ENCODE measurements at places on chromosomes 7 and 10.

- no peak for DNase-seq
Measured at GRCh38 chr7:134850066-134850465, 70.6 kb downstream of the CALD1 start.

- no peak for DNase-seq
Measured at GRCh38 chr7:117048882-117049281, 95.6 kb downstream of the ST7 start.

- DNase-seq = peak; percentile 40
Measured at GRCh38 chr10:12484941-12485805, 135.8 kb downstream of the CAMK1D start.

DNA sequence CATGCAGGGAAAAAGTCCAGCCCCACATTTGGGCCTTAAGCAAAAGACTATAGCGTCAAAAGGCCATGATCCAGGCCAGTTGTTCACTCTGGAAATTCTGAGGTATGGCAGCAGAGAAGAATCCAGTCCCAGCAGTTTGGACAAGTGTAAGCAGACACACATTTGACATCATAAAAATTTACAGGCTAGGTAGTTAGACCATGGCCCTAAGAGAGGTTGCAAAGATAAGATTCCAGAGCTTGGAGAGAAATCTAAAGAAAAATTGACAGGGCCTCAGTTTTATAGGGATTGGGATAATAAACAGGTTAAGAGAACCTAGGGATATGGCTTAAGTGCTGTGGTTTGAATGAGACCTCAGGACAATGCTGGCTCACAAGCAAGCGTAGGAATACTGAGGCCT lies 884.4 kb upstream of the SORCS1 start:
- no peak for DNase-seq

DNA sequence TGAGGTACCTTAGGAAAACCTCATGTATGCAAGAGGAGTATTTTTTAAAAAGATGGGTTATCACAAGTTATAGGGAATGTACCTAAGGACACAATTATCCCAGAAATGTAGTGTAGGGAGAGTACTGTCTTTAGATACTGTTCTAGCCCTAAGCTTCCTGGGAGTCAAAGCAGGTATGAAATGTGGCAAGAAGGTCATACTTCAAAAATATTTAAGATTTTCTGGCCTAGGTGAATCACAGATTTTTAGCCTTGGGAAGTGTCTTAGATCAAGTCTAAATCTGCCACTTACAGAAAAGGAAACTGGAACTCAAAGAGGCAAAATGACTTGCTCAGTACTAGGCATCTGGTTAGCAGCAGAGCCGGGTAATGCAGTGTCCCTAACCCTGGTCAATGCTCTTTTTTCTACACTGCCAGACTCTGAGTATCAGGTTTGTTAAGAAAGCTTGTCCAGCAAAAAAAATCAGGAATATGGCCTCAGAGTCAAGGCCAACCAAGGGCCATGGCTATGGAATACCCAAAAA lies 13.9 kb downstream of the PIK3AP1 start:
- DNase-seq = no peak

DNA sequence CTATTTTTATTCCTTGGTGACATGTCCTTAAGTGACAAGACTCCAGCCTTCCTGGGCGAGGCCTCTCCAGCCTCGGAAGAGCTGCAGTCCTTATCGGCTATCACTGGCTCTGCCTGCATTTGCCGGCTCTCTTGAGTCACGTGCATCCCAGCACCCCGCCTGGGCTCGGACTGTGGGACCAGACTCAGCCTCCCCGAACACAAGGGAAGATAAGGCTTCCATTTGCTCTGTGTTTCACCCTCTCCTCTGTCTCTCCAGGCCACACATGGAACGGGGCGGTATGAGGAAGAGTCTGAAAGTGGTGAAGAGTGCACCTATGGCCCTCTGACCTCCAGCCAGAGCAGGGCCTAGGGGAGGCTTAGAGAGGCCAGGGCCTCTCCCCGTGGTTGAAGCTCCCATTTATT lies 4.7 kb downstream of the GDF2 start:
- DNase-seq = no peak

DNA sequence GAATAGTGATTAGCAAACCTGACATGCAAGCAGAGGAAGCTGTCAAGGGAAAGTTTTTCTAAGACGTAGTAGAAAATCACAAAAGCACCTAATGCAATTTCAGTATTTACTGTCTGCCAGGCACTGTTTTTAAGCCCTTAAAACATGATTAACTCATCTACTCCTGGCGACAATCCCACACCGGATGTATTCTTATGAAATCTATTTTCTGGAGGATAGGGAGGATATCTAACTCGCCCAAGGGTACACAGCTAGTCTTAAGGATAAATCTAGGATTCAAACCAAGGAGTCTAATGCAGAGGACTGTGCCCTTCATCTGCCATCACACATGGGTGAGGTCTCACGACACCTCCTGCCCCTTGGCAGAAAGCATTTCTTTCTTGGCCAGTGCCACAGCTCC lies 47.8 kb upstream of the FIGNL1 start:
- DNase-seq = no peak

DNA sequence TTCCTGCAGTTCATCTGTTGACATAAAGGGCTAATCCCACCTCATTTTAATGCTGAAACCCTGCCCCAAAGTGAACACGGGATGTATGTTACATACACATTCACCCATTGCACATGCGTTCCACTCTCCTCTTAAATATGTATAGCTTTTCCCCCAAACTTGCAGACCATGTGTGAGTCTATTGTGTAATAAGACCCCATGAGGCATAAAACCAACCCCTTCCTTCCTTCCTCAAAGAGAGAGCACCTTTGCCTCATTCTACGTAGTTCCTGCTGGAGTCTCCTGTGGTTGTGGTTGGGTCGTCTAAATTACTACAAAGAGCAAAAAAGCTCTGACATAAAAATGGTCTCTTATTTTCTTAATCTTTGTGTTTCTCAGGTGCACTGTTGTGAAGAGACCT lies 345.7 kb upstream of the KLF6 start:
- DNase-seq = peak; percentile 51

DNA sequence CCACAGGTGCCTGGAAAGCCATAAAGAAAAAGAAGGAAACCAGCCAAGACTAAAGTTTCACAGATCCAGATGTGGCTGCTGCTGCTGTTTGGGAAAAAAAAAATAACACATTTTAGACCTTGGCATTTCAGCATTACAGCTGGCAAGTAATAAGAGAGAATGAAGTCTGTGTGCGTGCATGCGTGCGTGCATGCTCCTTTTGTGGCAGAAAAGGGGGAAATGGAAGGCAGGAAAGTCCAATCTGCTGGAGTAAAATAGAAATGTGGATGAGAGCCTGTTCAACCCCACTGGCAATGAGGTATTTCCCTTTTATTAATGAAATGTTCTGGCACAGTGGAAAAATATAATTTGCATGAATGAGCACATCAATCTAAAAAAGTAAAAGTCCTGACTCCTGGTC lies 137.0 kb upstream of the SEMA3A start:
- DNase-seq = no peak

- no peak for DNase-seq
Measured at GRCh38 chr7:7564323-7564780, 2.3 kb upstream of the MIOS start.

DNA sequence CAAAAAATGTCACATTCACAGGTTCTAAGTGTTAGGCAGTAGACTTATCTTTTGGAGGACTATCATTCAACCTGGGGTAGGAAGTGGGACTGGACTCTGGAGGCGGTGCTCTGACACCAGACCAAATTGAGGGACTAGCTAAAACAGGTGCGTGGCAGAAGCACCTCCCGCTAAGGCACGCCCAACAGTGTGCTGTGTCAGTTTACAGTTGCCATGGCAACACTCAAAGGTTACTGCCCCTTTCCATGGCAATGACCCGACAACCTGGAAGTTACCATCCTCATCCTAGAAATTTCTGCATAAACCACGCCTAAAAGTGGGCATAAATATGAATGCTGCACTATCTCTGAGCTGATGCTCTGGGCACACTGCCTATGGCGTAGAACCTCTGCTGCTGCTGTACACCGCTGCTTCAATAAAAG lies 14.0 kb upstream of the BLNK start:
- DNase-seq = no peak

DNA sequence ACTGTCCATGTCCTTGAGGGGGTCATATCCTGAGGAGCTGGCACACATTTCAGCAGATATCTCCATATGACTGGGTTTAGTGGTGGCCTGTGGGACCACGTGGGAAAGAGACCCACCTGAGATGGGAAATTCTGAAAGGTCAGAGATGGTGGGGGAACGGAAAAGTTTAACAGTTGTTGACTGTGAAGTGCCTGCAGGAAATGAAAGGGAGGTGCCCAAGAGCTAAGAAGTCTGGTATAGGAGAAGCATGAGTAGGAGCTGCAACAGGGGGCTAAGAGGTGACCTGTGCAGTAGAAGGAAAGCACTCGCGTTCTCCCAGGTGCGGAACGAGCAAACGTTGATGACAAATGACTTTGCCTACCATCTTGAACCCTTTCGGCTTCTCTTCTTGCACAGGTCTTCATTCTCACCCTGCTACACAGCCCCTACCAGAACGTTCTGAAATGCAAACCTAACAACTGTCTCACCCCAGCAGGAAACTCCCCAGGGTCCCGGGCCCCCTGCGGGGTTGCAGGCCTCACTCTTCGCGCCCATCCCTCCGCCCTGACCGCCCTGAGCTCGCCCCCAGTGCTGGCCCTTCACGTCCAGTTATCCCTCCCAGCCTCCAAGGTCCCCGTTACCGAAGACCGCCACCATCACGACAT lies 9.8 kb upstream of the FXYD4 start:
- DNase-seq = no peak

DNA sequence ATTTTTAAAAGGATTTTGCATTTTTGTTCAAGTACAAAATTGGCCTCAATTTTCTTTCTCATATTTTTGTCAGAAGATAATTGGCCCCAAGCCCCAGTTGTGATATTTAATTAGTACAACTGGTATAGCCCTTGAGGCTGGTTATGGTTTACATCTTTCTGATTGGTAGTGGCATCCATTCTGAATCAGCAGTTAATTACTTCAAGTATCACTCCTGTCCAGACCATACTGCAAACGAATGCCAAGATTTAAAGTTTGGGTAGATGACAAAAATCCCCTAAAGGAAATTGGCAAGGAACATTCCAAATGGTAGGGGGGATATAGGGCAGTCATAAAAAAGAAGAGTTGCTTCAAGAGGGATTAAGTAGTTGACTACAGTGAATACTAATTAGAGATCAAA lies 23.1 kb downstream of the MYPN start:
- no peak for DNase-seq

DNA sequence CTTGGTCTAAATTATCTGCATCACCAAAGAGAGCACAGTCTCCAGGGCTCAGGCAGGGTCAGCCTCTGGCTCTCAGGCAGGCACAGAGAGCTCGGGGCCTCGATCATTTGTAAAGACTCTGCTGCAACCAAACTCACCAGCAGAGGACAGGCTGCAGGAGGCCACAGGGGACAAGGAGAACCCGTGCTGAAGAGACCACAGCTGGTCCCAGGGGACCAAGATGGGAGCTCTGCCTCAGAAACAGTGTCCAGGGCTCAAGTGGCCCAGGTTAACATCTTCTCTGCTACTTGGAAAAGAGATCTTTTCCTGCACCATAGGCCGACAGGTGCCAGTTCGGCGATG lies 543.2 kb downstream of the PTPRN2 start:
- DNase-seq = no peak

GRCh38 chr7:47881256-47881655 lies 67.0 kb downstream of the PKD1L1 start:
- no peak for DNase-seq

DNA sequence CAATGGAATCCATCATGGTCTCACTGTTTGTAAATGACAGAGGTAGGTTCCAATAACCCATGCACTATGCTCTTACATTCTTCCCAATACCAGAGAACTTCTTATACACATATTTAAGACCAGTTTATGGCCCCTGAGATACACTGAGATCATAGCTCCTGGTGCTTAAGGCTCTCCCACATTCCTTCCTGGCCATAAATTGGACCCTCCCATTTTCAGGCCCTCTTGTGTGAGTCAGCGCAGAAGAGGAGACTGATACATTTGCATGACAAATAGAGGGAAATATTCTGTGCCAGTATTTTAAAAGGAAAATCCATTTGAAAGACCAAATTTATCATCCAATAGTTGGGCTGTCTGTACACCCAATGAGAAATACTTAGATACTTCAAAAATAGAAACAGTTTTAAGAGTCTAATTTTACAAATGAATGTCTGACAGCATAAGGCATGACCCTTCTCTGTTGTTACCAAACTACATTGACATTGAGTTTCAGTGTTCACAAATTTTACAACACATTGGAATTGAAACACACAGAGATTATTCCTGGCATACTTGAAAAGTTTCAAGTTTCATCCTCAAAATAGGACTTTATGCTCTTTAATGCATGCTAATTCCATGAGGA lies 35.3 kb downstream of the SLC16A9 start:
- no peak for DNase-seq

DNA sequence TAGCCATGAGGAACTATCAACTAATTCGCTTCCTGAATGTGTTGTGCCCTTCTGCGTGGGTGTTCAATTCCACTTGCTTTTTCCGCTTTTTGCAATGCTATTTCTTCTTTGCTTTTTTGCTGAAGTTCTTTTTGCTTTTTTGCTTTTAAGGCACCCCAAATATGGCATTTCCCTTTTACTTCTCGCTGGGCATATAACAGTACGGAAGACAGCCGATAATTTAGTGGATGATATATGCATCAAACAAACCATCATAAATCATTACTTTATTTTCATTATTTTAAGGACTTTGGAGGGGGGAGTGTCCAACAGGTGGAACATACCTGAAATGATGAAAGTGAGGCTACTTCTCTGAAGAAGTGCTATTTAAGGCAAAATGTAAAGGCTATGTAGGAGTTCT lies 277.0 kb upstream of the MTPN start:
- DNase-seq = no peak

DNA sequence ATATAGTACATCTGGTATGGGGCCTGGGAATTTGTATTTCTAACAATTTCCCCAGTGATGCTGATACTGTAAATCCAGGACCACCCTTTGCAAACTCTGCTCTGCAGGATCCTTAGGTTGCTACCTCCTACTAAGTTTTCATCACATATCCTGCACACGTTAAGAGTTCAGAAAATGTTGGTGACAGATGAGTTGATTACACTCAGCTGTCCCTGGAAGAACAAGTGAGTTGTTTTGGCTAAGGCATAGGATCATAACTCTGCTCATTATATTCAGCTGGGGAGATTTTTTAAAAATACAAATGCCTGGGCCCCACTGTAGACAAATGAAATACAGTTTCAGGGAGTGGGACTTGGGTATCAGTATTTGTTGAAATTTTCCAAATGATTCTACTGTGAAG lies 274.6 kb upstream of the HABP2 start:
- no peak for DNase-seq

GRCh38 chr7:2803755-2804154 lies 40.4 kb downstream of the GNA12 start:
- DNase-seq = no peak

- no peak for DNase-seq
Measured at GRCh38 chr7:12961910-12962480, 274.6 kb downstream of the ARL4A start.

DNA sequence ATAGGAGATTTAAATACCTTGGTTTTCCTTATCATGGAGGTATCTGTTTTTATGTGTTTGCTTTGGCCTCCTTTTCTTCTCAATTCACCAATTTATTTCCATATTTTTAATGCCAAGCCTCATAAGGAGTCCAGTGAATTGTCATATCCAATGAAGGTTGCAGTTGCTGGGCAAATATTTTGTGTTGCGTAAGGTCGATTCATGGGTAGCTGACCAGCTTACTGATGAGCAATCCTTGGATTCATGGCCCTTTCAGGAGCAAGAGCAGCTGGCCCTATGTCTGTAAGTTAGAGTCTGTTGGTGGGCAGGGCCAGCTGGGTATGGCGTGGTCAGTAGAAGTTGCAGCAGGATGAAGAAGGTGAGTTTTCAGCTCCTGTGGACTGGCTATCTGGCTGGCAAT lies 182.9 kb downstream of the PFKFB3 start:
- no peak for DNase-seq
